ENCODE measurements at places on chromosomes 5 and 9.

DNA sequence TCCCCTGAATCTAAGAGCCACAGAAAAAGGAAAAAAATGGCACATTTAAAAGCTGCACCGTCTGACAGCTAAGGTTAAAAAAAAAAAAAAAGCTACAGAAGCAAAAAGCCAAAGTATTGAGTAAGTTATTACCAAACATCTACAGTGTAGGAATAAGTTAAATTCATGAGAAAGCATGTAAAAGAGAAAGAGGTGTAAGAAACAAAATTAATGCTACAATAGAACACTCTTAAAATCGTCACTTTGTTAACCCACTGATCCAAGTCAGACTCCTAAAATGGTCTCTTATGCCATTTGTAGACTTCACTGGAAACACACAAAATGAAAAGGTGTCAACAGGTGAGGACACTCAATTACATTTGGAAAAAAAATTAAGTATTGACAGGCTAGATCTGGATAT lies 120.2 kb downstream of the SSBP2 start:
- no peak for DNase-seq

DNA sequence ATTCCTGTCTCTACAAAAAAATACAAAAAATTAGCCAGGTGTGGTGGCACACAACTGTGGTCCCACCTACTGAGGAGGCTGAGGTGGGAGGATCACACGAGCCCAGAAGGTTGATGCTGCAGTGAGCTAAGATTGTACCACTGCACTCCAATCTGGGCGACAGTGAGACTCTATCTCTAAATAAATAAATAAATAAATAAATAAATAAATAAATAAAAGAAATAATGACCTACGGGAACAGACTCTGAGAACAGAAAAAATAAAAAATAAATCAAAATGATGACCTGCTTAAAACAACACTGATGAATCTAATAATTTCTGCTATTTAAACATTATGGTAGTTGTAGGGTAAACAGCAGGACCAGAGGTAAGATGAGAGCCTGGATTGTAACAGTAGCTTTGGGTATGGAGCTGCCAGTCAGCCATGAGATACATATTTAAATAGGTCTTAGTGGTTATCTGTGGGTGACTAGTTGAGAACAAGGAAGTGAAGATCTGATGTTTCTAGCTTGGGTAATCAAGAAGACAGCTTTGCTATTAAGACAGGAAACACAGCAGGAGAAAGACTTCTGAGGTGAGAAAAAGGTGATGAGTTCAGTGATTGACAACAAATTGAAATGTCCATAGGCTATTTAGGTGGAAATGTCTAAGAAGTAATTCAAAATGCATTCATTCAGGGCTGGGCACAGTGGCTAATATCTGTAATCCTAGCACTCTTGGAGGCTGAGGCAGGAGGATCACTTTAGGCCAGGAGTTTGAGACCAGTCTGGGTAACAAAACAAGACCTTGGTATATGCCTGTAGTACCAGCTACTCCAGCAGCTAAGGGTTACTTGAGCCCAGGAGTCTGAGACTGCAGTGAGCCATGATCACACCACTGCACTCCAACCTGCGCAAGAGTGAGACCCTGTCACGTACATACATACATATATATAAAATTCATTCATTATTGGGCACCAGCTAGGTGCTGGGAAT lies 11.0 kb downstream of the RNF145 start:
- no peak for DNase-seq

DNA sequence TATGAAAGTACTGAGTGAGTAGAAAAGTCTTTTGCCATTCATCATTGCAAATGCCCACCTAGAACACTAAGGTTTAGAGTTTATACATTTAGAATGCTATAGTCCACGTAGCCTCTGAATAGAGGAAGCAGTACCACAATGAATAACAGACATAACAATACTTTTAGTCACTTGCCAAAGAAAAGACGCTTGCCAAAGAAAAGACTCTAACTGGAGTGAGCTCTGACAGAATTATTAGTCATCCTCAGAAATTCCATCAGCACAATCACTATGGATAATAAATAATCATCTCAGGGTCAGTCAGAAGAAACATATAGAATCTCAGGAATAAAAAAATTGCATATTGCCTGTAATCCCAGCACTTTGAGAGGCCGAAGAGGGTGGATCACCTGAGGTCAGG lies 168.5 kb upstream of the TARS1 start:
- no peak for DNase-seq

DNA sequence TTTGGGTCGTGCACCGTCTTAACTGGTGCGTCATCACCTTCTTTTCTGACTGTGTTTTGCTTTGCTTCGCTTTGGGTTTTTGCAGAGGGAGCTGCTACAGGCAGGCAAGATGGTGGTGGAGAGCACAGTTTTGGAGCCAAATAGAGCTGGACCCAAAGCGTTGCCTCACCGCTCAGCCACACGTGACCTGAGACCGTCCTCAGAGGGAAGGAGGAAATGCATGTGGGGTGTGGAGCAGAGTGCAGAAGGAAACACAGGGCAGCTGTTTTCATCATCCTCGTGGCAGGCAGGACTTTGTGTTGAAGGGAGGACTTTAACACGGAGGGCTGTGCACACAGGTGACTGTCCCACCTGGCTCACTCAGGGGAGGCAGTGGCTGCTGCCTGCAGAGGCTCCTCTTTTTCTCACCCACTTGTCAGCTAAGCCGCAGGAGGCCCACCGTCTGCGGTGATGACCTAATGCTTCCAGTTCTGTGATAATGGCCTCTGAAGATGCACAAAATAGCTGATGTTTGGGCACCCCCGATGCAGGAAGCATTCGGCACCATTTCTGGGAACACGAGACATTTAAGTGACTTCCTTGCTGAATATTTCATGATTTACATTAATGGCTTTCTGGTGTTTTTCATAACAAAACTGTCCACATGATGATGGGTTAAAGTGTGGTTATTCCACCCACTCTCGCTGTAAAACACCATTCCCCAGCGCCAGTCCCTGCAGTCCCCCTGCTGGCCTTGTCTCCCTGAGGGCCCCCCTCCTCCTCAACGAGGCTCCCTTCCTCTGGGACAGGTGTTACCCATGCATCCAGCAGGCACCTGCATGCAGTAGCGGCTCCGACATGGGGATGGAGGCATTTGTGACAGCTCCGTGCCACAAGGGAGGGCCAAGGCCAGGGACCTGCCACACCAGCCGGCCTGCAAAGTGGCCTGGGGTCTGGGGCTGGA lies 12.4 kb upstream of the UBAC1 start:
- DNase-seq: no peak

- DNase-seq: peak; percentile 77
Observed at GRCh38 chr9:89431930-89432725, 65.8 kb downstream of the SEMA4D start.

DNA sequence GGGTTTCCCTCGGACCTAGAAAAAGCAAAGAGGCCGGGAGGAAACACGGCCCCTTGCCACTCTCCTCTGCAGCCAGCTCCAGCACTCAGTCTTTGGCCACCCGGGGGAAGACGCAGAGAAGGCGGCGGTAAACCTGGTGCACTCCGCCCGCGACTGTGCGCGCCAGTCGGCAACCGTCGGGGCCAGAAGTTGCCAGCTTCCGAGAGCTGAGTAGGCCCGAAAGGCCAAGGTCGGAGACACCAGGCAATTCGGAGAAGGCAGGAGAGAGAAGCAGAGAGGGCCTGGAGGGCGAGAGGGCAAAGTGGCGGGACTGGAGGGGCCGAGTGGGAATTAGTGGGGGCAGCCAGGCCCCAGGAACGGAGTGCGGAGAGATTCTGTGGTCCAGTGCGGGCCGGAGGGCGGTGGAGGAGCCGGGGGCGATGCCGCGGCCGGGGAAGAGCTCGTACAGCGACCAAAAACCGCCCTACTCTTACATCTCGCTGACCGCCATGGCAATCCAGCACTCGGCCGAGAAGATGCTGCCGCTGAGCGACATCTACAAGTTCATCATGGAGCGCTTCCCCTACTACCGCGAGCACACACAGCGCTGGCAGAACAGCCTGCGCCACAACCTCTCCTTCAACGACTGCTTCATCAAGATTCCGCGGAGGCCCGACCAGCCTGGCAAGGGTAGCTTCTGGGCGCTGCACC lies at the start of gene FOXB2:
FOXB2 (plus strand) TSS at position 420 of the 690 bp plus-strand sequence; CDS start at position 420, 0 bp downstream.
- DNase-seq: no peak

DNA sequence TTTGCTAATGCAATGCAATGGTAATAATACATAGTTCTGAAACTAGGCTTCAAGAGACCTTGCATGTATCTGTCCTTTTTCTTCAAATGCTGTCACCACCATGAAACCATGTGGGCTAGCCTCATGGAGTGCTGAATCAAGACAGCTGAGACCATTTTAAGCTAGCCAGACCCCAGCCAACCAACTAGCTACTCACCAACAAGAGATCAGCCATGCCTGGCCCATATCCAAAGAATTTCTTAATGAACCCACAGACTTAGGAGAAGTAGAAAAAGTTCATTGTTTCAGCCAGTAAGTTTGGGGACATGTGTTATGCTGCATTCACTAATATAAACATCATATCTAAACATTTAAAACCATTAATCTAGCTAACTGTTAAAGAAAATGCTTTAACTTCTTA lies 139.8 kb upstream of the EDIL3 start:
- no peak for DNase-seq

GRCh38 chr5:14299666-14300065 lies 156.5 kb downstream of the TRIO start:
- no peak for DNase-seq

GRCh38 chr5:5271786-5272321 lies 131.7 kb downstream of the ADAMTS16 start:
- no peak for DNase-seq

Data from liver (tissue), 10 donors.